ENCODE measurements at places on chromosomes 5 and 9. TPM values are rescaled to one million over a fixed set of nuclear protein-coding genes. Genes with fewer than 3 reads are reported as not detected.
A peak's percentile ranks its signal among the peaks of the same experiment; 100 is the strongest.

KIF3A gene
- total RNA-seq, result 15.7 TPM

NUTM2F gene
- total RNA-seq, result not detected

DCANP1 gene
- total RNA-seq, result not detected

OTP gene
- not detected for total RNA-seq

ZDHHC11B gene
- total RNA-seq, result 0.10 TPM

BTNL9 gene
- not detected for total RNA-seq

CDO1 gene
- total RNA-seq, result 0.40 TPM

RANBP17 gene
- total RNA-seq, result 0.13 TPM

CAMK4 gene
- 82.7 TPM for total RNA-seq

SCGB3A2 gene
- total RNA-seq, result not detected

AGXT2 gene
- not detected for total RNA-seq

TCF7 gene
- total RNA-seq, result 97.8 TPM

TSSK1B gene
- total RNA-seq, result not detected

- DNase-seq, result no peak
These were observed 13.4 kb downstream of the DBN1 start for GRCh38 chr5:177459819-177460628.

GRCh38 chr5:73528248-73528647, 30.0 kb downstream of the BTF3 start:
- DNase-seq, result no peak

GRCh38 chr9:129900263-129901027, 65.2 kb downstream of the USP20 start:
- DNase-seq, result no peak

- DNase-seq, result no peak
These were observed 334.6 kb upstream of the MPDZ start for GRCh38 chr9:13614060-13614459.

DNA sequence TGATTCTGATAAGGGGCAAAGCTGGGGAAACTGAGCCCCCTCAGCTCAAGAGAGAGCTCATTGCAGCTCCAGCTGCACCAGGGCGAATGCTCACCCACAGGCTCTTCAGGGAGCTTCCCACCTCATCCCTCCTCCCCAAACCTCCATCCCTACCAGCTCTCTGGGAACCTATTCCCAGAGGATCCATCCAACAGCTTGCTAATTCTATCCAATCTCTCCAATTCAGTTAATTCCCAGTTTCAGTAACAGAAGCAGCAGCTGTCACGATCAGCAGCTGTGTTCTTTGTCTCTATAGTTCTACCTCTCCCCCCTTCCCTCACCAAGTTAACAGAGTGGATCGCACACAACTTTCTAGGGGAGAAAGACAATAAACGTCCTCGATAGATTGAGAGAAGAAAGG, 135.5 kb upstream of the EFNA5 start:
- no peak for DNase-seq

GRCh38 chr5:35371951-35372426, 141.7 kb upstream of the PRLR start:
- no peak for DNase-seq

GRCh38 chr9:131755541-131756198, 15.8 kb upstream of the RAPGEF1 start:
- peak; percentile 92 for DNase-seq

- no peak for DNase-seq
These were observed 29.6 kb downstream of the BICD2 start for GRCh38 chr9:92734931-92735635.

DNA sequence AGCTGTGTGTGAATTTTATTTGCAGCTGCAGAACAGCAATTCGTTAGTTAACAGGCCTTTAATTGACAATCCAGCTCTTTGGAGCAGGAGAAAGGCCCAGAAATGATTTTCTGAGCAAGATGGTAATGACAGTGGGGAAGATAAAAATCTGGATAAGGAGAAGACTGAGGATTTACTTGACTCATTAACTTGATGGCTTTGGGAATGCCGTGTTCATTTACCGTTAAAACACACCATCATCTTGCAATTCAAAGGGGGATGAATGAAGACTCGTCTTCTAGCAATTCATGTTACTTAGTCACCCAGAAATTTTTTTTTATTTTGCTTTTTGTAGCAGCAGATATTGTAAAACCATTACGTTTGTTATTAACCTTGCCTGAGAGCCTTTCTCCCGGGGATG, 52.0 kb downstream of the PTTG1 start:
- no peak for DNase-seq

DNA sequence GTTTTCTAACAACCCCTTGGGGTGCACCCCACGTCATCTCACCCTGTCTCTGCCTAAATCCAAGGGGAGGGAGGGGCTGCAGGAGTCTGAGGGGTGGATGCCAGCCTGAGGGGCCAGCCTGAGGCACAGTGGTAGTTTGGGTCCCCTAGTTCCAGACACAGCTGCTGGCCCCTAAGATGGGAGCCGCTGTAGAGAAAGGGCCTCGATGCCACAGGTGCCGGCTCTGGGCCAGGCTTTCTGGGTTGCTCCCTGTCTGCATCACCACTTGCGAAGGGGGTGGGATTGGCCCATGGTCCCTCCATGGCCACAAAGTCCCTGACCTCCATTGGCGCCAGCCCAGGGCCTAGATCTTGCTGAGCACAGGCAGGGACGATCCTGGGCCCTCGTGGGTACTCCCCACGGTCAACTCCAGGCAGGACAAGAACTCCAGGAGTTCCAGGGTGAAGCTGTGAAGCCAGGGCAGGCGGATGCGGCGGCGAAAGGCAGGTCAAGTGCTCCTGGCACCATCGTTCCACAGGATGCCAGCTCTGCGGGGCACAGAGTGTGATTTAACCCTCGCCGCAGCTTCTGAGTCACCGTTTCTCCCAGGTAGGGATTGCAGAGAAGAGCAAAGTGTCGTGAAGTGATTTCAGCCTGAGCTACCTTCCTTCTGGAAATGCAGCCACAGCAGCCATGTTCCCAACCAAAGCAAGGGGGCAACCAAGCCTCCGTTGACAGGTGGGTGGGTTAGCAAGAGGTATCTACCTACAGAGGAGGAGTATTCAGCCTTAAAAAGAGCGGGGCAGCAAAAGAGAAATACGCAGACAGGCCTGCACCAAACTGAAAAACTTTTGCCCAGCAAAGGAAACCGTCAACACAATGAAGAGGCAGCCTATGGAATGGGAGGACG, 41.6 kb upstream of the EXOC3 start:
- DNase-seq, result peak; percentile 14

GRCh38 chr5:181189962-181190710, 14.9 kb downstream of the TRIM7 start:
- DNase-seq, result peak; percentile 54

- DNase-seq, result no peak
These were observed 597.3 kb upstream of the DAB2 start for GRCh38 chr5:40022057-40022456.

DNA sequence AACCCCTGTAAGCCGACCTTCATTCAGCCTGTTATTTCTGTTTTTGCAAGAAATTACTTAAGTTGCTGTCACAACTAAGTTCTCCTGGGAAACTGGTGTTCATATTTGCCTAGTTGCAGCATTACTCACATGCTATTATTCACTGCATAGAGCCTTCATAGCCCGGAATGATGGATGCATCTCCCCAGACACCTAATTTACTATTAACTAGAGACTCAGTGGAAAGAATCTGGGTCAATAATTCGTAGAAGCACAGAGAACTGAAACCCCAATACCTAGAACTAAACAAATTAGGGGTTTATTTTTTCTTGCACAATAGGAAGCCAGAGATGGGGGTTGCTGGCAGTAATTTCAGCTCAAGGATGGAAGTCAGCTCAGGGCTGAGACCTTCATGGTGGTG, 45.7 kb upstream of the FAM170A start:
- DNase-seq, result no peak

DNA sequence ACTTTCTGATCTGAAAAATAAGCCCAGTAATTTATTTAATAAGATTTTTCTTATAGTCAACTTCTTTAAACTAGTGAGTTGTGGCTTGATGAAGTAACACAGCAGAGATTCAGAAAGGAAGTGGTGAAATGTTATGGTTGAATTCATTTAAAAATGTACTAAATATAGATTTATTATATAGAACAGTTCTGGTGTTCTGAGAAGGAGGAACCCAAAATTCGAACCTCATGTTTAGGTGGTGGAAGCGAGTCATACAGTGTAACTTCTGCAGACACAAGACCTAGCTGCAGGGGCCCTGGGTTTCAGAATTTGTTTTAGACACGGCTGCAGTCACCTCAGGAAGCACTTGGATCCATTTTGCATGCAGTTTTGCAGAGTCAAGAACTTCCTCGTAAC, 188.2 kb downstream of the TRIO start:
- DNase-seq, result peak; percentile 56

DNA sequence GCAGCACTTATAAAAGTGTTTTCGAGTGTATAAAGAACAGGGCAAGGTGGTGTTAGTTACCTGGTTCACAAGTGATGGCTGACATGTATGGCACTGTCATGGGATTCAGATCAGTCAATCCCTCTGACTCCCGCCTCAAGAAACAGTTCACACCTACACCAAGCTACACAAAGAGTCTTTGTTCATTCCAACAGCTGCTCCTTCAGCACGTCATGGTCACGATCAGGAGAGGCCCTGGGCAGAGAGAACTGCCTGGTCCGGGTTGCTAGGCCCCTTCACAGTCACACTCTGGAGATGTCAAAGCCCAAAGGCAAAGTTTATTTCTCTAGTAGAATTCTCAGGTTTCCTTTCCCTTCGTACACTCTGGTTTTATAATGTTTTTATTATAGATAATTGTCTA, 426.7 kb downstream of the ZSWIM6 start:
- DNase-seq, result no peak

DNA sequence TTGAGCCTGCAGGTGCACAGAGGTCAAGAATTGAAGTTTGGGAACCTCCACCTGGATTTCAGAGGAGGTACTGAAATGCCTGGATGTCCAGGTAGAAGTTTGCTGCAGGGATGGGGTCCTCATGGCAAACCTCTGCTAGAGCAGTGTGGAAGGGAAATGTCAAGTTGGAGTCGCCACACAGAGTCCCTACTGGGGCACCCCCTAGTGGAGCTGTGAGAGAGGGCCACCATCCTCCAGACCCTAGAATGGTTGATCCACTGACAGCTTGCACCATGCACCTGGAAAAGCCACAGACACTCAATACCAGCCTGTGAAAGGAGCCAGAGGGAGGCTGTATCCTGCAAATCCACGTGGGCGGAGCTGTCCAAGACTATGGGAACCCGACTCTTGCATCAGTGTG, 78.0 kb downstream of the GABRA1 start:
- DNase-seq, result no peak

GRCh38 chr5:168424594-168425323, 61.5 kb upstream of the RARS1 start:
- DNase-seq, result no peak

- no peak for DNase-seq
These were observed 76.2 kb downstream of the ARHGAP26 start for GRCh38 chr5:142846406-142846805.

- DNase-seq, result no peak
These were observed 36.4 kb downstream of the GARNL3 start for GRCh38 chr9:127300886-127301447.

DNA sequence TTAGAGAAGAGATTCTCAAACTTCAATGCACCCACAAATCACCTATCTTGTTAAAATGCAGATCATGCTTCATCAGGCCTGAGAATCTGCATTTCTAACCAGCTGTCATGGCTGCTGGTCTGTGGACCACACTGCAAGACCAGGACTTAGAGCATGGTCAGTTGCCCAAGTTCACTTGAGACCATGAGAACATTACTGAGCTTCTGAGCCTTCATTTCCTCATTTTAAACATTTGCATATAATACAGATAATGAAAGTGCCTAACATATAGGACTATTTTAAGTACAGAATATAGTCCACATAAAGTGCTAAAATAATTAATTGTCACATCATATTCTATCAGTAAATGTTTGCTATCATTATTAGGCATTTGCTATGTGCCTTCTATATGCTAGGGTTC, 260.8 kb upstream of the TNC start:
- no peak for DNase-seq
